ENCODE measurements at places on chromosomes 1 and 21.

GRCh38 chr21:41768437-41769042 lies 1.7 kb upstream of the RIPK4 start:
- no peak for DNase-seq

DNA sequence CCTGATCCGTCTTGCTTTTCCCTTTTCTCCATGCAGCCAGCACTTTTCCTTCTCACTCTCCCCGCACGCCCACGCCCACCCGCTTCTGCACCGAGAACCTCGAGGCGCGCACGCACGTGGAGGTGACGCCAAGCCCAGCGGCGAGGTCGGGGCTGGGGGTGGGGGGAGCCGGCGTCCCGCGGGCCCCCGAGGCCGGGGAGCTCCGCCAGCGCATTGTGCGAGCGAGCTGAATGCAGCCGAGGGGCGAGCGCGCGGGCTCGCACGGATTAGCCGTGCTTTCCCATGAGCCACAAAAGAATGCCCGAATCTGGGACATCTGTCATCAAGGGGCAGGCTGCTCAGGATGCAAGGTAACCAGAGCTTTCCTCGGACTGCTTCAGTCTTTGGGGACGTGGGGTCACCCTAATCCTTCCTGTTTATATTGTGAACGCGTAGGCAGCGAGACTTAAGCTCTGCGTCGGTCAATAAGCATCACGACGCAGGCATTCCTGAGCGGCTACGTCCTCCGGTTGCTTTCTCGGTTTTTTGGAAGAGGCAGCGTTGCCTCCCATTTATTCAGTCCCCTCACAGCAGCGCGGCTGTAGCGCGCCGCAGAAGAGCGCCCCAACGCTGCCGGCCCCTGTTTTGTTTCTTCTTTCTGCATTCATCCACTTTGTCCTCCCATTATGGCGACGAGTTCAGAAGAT lies 67.3 kb upstream of the AKT3 start:
- peak; percentile 71 for DNase-seq

GRCh38 chr1:221620437-221621384 lies 121.2 kb downstream of the DUSP10 start:
- no peak for DNase-seq

DNA sequence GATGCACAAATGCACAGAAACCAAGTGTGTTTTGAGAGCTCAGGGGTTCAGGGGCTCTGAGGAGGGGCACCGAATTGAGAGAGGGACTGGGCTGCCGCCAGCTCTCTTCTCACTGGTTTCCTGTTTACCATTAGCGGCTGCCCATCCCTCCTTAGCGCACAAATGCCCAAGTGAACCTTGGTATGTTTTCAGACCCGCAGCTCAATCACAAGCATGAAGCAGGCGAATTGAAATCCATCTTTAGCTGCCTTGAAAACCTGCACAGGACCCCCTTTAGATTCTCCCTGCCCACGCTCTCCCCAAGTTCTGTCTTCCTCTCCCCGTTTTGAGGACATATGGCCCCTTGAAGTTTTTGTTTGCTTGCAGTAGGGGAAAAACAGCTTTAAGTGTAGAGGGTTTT lies 61.1 kb upstream of the ACOT11 start:
- DNase-seq, result no peak

DNA sequence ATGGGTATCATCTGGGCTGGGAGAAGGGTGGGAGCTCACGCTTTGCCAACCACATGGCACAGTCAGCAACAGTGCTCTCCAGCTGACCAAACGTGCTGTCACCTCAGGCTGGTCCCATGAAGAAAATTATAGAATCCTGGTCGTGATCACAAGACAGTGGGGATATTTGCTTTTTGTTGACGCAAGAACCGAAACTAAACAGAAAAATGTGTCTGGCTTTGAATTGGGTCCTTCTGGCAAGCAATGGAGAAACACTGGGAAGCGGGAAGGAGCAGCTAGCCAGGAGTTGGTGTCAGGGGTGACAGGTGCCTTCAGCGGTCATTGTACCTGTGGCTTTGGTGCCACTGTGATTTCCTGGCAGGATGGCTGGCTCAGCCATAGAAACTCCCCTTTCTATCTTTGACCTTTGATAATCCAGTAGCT lies 304.8 kb downstream of the PAPPA2 start:
- DNase-seq, result no peak

- no peak for DNase-seq
Measured at GRCh38 chr1:12123172-12123571, 43.6 kb upstream of the TNFRSF1B start.

GRCh38 chr1:24051206-24051945 lies 60.6 kb downstream of the MYOM3 start:
- DNase-seq, result no peak

GRCh38 chr1:82214606-82215005 lies 413.9 kb downstream of the ADGRL2 start:
- no peak for DNase-seq

DNA sequence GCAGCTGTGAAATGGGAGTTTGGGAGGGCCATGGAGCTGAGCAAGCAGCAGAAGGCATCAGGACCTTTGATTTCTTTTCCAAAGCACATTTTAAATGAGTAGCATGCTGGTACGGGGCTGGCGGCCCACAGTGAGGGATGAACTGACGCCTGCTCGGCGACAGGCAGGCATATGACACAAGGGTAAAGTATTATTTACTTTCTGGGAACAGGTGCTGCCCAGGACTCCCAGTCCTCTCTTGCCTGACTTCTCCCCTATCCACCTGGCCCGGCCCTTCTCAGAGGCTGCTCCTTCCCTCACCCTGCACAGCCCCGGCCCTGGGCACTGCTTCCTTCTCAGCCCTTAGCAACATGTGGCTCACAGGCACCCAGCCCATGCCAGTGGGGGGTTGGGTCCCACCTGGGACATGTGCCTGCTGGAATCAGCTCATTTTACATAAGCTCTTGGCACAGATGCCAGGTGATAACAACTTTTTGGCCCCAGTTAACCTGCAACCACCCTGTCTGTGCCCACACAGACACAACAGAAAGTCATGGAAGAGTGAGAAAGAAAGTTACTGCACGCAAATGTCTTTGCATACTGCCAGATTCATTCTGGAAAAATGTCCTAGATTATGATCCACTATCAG lies 112.3 kb upstream of the GADD45A start:
- DNase-seq, result no peak

DNA sequence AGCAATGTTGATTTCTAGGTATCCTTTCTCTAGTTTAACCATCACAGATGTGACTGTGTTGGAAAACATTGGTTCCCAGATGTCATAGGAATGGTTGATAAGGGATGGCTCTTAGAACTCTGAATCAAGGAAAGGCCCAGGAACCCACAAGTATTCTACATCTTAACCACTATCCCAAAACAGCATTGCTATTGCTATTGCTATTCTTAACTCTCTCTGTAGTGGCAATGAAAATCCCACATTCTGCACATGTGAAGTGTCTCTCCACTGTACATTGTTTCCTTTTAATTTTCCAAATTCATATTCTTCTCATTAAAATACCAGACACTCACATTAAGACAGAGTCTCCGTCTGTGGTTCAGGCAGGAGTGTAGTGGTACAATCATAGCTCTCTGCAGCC lies 420.4 kb upstream of the RUNX1 start:
- DNase-seq, result no peak

- no peak for DNase-seq
Measured at GRCh38 chr1:47709872-47710231, 272.0 kb downstream of the FOXD2 start.

DNA sequence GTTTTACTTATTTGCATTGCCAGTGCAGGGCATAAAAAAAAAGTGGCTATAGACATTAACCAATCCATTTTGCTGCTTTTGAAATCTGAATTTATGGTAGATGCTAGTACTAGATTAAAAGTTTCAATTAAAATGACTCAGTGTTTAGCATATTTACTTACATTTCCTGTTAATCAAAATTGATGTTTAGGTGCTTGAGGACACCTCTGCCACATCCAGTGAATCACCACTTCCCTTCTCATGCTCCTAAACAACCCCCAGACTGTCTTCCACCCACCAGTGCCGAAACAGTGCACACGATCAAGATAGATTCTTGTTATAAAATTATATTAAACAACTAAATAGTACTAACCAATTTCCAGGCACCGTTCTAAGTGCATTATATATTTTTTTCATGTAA lies 32.7 kb downstream of the HSD17B7 start:
- no peak for DNase-seq

- DNase-seq, result no peak
Measured at GRCh38 chr1:9289090-9289534, 3.6 kb upstream of the SPSB1 start.

GRCh38 chr1:54010415-54011117 lies 7.4 kb downstream of the LDLRAD1 start:
- DNase-seq, result no peak

DNA sequence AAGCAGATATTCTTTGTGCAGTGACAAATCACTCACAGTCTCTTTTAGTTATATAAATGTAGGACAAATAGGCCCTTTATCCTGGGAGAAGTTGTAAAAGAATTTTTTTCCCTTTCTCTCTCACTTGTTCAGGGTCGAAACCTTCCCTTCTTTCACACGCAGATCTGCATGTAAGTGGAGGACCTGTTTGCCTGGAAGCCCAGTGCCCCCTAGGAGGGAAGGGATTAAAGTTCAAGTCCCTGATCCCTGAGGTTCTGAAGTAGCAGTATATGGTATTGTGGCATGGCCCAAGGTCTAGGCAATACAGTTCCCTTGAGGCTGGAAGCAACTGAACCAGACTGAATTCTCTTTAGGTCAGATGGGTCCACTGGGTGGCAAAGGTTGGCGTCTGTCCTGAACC lies 48.6 kb upstream of the PTGFRN start:
- DNase-seq, result no peak

DNA sequence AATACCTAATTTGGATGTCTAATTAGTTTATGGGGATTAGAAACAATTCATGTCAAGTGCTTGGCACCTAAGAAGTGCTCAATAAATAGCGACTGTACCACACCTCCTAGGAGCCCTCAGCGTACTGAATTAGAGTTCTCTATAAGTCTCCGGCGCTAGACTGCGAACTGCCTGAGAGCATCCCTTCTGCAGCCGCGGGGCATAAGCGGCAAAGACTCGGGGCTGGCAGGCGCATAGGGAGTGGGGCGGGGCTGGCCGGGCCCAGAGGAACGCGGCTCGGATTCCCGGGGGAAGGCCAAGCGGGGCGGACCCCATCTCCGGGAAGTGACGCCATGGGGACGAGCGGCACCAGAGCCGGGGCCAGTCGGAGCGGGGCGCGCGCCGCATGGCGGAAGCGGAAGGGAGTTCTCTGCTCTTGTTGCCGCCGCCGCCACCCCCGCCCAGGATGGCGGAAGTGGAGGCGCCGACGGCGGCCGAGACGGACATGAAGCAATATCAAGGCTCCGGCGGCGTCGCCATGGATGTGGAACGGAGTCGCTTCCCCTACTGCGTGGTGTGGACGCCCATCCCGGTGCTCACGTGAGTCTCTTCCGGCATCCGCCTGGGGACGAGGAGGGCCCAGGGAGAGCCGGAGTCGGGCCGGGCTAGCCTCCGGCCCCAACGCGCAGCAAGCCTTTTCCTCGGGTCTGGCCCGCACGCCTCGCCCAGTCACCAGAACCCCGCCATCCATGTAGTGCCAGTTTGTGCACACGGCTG lies at the start of gene TMEM222:
TMEM222 (plus strand) TSS at position 351 of the 756 bp plus-strand sequence; CDS start at position 386, 35 bp downstream.
- peak; percentile 98 for DNase-seq

- no peak for DNase-seq
Measured at GRCh38 chr1:237012361-237012760, 8.1 kb upstream of the MT1HL1 start.

- peak; percentile 23 for DNase-seq
Measured at GRCh38 chr1:186925881-186926669, 97.3 kb downstream of the PLA2G4A start.

DNA sequence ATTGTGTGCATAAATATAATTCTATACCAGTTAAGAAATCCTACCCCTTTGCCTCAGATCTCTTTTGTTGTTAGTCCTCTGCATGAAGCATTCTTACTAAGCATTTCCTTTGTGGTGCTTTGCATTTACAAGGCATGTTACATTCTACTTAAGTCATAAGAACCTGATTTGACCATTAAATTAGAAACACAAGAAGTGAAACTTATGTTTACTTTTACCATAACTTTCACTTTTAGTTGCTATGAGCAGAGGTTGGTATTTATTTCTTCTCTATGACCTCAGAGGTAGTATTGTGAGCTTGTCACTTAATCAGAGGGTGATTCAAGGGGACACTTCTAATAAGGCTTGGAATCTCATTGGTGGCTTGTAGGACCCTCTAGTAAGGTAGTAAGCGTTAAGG lies 9.0 kb downstream of the FAM20B start:
- no peak for DNase-seq

- peak; percentile 73 for DNase-seq
Measured at GRCh38 chr1:54887665-54888071, 673 bp upstream of the DHCR24 start.

GRCh38 chr1:19046972-19047731 lies 90.7 kb upstream of the IFFO2 start:
- DNase-seq, result no peak

- no peak for DNase-seq
Measured at GRCh38 chr1:5829414-5829813, 162.8 kb downstream of the NPHP4 start.

- no peak for DNase-seq
Measured at GRCh38 chr1:204769997-204770396, 84.5 kb upstream of the LRRN2 start.

GRCh38 chr1:205504311-205505075 lies at the start of gene CDK18:
CDK18 (plus strand) TSS chr1:205504669; CDS start chr1:205523168, 18,499 bp downstream.
- DNase-seq, result peak; percentile 92

GRCh38 chr1:43564551-43565348 lies 34.1 kb downstream of the PTPRF start:
- no peak for DNase-seq

- DNase-seq, result no peak
Measured at GRCh38 chr1:156937883-156938282, 17.5 kb downstream of the LRRC71 start.

- no peak for DNase-seq
Measured at GRCh38 chr1:13764588-13765332, 64.8 kb downstream of the PRDM2 start.

DNA sequence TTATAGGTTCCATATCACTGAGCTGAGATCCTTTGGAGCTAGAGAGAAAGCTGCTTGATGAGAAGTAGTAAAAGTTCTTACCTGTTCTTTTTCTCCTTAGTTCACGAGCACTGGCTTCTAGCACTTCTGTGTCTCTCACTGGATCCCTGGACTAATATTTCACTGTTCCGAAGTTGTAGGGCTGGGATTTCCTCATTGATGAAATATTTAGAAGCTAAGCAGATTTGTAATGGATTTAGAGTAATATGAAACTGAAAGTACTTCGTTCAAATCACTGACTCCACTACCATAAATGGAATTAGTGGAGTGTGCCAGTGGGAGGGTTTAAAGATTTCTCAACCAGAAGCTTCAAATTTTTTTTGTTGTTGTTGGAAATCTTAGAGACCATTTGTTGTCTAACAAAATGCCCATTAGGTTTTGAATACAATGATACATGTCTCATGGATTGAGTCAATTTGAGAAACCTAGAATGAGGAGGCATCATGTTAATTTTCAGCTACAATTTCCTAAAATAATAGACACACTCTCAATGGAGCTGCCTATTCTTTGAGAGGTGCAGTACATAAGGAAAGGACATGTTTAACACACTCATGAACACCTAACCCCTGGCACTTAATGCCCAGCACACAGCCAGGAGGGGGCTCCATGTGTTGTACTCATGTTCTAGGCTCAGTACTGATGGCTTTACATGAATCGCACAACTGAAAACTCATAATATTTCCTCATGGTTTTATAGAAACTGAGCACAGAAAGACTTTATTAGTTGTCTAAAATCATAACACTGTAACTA lies at the start of gene GBP1:
GBP1 (minus strand) TSS at position 130 of the 790 bp plus-strand sequence. CDS start 1,974 bp downstream, outside the sequence.
- DNase-seq, result no peak

Measured in Ammon's horn (tissue), 1 donor.